ENCODE measurements at places on chromosomes 7 and 10. TPM values are rescaled to one million over a fixed set of nuclear protein-coding genes. Genes with fewer than 3 reads are reported as not detected.

Gene PDE6C
- total RNA-seq, result not detected

Gene LRRC4
- total RNA-seq, result not detected

Gene CHST3
- total RNA-seq, result 35.0 TPM

Gene ADIRF
- 1.5 TPM for total RNA-seq

Gene BAIAP2L1
- total RNA-seq, result 3.0 TPM

Gene ANXA8L1
- total RNA-seq, result 2.9 TPM

Gene GPNMB
- 37.2 TPM for total RNA-seq

Gene TFEC
- total RNA-seq, result 0.46 TPM

Gene IGF2BP3
- total RNA-seq, result 53.6 TPM

Gene SAMD9L
- 17.0 TPM for total RNA-seq

Gene MSS51
- 2.7 TPM for total RNA-seq

Gene DKK1
- total RNA-seq, result 266 TPM

Gene PITX3
- total RNA-seq, result not detected

Gene CD36
- 1.2 TPM for total RNA-seq

Gene LIPJ
- total RNA-seq, result not detected

Gene BCL7B
- 18.6 TPM for total RNA-seq

Gene CDK5
- 34.1 TPM for total RNA-seq

Gene ITPRID1
- total RNA-seq, result not detected

Gene HOXA6
- total RNA-seq, result 5.8 TPM

Gene ASZ1
- not detected for total RNA-seq

Gene GPR26
- total RNA-seq, result not detected

Gene NKX2-3
- total RNA-seq, result 0.89 TPM

Gene RASA4B
- 2.5 TPM for total RNA-seq

Gene UNC5B
- 46.3 TPM for total RNA-seq

Gene MCM10
- 0.89 TPM for total RNA-seq

Gene CUTC
- 23.5 TPM for total RNA-seq

Gene DDC
- not detected for total RNA-seq

Gene GIMAP7
- total RNA-seq, result not detected

Gene ACBD5
- total RNA-seq, result 23.5 TPM

Gene WNT2
- 0.97 TPM for total RNA-seq

Gene CALN1
- total RNA-seq, result under 0.01 TPM

Gene DNTT
- total RNA-seq, result not detected

Gene IRF5
- 0.14 TPM for total RNA-seq

Gene TMEM196
- total RNA-seq, result not detected

Gene TEX36
- not detected for total RNA-seq

Gene IFIT2
- 1.9 TPM for total RNA-seq

Gene ACTR3C
- total RNA-seq, result 1.2 TPM

Gene OR13A1
- total RNA-seq, result not detected

Gene H2BK1
- not detected for total RNA-seq

Gene EPDR1
- total RNA-seq, result 32.8 TPM

Gene STEAP4
- total RNA-seq, result not detected

Gene PAX4
- not detected for total RNA-seq

Gene AKR1C2
- total RNA-seq, result 1.2 TPM

Gene GRID1
- 0.09 TPM for total RNA-seq

Gene HABP2
- not detected for total RNA-seq

Gene OGDH
- 79.6 TPM for total RNA-seq

Gene ARID5B
- 25.2 TPM for total RNA-seq

Gene PPP3CB
- total RNA-seq, result 43.4 TPM

Gene LRRC17
- total RNA-seq, result 69.2 TPM

Gene NUTM2E
- not detected for total RNA-seq

Gene CALY
- 0.30 TPM for total RNA-seq

Gene IMPDH1
- 58.5 TPM for total RNA-seq

Gene LRRTM3
- under 0.01 TPM for total RNA-seq
